ENCODE measurements at places on chromosomes 3 and 15.

DNA sequence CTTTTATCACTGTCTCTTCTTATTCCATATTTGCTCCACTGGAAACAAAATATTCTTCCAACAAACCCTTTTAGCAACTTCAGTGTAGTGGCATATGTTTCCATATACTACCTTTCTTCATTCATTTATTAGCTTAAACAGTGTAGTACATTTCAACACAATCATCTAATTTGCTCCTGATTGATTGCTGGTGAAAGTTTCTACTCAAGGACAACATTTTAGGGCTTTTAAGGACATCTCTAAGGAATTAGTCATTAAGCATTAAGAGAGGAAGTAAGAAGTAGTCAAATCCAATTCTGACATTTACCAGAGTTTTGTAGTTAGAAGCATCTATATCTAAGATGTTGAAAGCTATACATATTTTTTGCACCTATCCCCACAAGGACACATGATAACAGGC, 55.8 kb downstream of the RSRC1 start:
- DNase-seq, result no peak

GRCh38 chr3:10551139-10551538, 45.8 kb upstream of the ATP2B2 start:
- DNase-seq, result no peak

DNA sequence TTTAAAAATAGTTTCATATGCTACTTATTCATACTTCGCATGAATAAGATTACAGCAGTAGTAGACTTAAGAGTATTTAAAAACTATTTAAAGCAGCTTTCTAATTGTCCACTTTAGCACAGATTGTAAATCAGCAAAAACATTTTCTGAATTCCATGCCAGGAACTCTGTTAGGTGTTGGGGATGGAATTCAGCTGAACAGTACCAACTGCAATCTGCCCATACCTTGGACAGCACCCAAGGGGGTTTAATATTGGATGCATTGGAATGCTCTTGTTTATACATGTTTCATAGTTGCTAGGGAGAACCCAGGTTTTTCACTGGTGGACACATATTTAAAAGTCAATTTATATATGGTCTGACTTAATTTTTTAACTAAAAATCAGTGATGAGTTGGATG, 74.8 kb downstream of the PPM1L start:
- no peak for DNase-seq

GRCh38 chr15:32908135-32908801, 190.5 kb downstream of the GREM1 start:
- DNase-seq, result no peak

DNA sequence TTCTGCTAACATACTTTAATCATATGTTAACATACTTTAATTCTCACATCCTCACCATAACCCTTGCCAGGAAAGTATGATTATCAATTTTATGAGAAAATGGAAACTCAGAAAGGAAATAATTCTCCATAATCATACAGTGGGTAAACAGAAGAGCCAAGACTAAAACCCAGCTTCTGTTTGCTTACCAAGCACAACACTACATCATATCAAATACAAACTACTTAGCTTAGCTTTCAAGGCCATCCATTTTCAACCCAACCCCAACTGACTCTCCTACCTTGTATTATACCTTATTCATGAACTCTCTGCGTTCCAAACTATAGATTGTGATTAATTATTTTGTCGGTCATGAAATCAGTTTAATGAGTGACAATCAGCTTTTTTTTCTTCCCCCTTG, 9.0 kb downstream of the ZNF148 start:
- DNase-seq, result no peak

GRCh38 chr3:56612146-56612545, 55.2 kb downstream of the CCDC66 start:
- DNase-seq, result peak; percentile 13

- peak; percentile 34 for DNase-seq
Observed at GRCh38 chr15:88878720-88879184, 16.6 kb downstream of the HAPLN3 start.

- no peak for DNase-seq
Observed at GRCh38 chr3:21839592-21839991, 88.6 kb upstream of the ZNF385D start.

- no peak for DNase-seq
Observed at GRCh38 chr3:157101486-157101885, 58.5 kb downstream of the CCNL1 start.

GRCh38 chr3:178223876-178224275, 312.4 kb upstream of the KCNMB2 start:
- DNase-seq, result no peak

Measured in CD4-positive, alpha-beta T cell treated with Interleukin-10 for 1 hour (primary cell).